ENCODE measurements at places on chromosomes 12 and 14.

DNA sequence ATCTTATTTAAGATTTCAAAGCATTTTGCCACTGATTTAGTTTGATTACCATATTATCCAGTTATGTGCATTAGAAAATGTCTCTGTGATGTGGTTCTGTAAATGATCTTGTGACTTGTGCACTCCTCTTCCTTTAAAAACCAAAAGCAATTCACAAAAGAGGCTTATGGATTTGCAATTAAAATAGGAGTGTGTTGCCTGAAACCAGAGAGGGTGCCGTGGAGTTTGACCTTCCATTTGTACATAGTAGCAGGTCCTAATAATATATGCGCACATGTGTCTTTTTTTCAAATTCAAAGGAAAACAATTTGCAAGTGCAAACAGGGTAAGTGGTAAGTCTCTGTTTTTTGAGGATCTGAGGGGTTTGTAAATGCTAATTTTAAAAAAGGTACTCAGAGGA lies 470.9 kb downstream of the VRK1 start:
- DNase-seq, result no peak

DNA sequence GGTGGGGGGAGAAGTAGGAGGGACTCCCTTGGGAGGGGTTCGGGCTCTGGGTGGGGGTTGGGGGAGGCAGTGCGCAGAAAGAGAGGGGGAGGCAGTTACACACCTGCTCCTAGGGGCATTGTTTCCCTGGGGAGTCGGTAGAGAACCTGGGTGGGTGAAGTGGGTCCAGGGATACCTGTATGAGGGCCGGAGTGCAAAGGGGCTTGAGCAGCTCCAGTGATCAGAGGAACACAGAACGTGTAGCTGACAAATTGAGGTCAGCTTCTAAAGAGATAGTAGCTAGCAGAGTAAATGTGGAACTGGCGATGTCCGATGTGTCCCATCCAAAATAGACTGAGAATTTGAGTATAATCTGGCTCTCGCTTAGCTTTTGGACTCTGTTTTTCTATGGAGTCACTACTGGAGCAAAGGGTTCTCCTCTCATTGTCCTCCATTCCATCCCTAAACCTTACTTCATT lies 502 bp downstream of the SMARCD1 start:
- no peak for DNase-seq

- no peak for DNase-seq
Measured at GRCh38 chr12:2574355-2574935, 220.3 kb upstream of the FKBP4 start.

DNA sequence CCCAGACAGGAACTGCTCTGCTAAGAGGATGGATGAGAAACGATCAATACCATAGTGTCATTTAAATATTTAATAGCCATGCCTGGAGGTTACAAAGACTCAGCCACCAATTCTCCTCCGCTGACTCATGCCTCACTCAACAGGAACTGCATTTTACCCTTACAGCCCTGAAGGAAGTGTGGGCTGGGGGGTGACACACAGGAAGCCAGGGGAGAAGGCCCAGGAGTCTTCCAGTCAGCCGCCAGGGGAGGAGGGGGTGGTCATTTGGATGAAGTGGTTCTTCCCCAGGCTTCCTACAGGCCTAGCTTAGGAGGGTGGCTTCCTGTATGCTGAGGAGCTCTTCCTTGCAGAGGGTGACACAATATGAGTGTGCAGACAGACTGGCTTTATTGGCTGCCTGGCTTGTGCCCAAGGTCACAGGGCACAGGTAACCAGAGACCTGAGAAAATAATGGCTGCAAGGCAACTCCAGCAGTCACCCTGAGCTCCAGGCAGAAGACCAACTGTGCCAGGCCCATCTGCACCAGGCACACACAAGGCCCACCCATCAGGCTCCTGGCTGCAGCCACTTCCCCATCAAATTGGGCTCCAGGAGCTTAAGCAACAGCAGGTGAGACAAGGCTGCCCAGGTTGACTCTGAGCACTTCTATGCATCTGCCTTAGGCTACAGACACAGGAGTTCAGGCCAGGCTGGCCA lies 30.6 kb upstream of the RPLP0 start:
- DNase-seq, result peak; percentile 60
